ENCODE measurements at places on chromosomes 11 and 22. TPM values are rescaled to one million over a fixed set of nuclear protein-coding genes. Genes with fewer than 3 reads are reported as not detected.
A peak's percentile ranks its signal among the peaks of the same experiment; 100 is the strongest.

The RAC2 gene
- total RNA-seq, result 15.7 TPM

The SORL1 gene
- 38.3 TPM for total RNA-seq

The P2RX3 gene
- total RNA-seq, result not detected

- no peak overlapping the region for H3K27ac ChIP-seq
- DNase-seq, result no peak
- H3K27me3 ChIP-seq, result no peaks in the 10 kb centered on the region
- no peak overlapping the region for H3K4me3 ChIP-seq
Observed at GRCh38 chr11:7115780-7116179, 27.0 kb downstream of the RBMXL2 start.

GRCh38 chr11:85756401-85757200 is 54.3 kb downstream of the SYTL2 start:
- no peak for DNase-seq
- no peak overlapping the region for H3K27ac ChIP-seq
- H3K27me3 ChIP-seq, result no peaks in the 10 kb centered on the region
- H3K4me3 ChIP-seq, result no peak overlapping the region
- H3K4me1 ChIP-seq, result no peaks in the 10 kb centered on the region
- no peaks in the 10 kb centered on the region for H3K36me3 ChIP-seq

DNA sequence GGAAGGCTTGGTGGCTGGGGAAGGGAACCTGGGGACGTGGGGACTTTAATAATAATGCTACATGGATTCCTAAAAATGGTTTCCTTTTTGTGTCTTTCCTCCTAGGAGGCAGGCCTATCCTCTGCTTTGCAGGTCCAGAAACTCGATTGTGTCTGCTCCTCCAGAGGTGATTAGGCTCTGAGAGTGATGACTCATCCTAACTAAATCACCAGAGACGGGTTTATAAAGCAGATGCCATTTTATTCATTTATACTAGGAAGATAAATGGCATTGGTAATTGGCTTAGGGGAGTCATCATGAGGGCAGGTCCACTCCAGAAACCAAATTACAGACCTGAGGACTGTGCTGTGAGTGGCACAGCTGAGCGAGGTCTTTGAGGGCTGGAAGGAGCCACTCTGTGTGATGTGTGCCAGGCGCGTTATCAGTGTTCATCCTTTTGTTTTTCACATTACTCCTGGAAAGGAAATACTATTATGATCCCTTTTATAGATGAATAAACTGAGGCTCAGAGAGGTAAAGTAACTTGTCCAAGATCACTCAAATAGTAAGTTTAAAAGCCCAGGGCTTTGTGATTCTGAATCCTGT is 7.1 kb downstream of the NLRX1 start:
- no peak overlapping the region for H3K27ac ChIP-seq
- H3K4me3 ChIP-seq, result no peak overlapping the region
- DNase-seq, result no peak
- H3K27me3 ChIP-seq, result no peaks in the 10 kb centered on the region
- H3K4me1 ChIP-seq, result no peaks in the 10 kb centered on the region
- H3K36me3 ChIP-seq, result peaks cover 28% of the 10 kb centered on the region

DNA sequence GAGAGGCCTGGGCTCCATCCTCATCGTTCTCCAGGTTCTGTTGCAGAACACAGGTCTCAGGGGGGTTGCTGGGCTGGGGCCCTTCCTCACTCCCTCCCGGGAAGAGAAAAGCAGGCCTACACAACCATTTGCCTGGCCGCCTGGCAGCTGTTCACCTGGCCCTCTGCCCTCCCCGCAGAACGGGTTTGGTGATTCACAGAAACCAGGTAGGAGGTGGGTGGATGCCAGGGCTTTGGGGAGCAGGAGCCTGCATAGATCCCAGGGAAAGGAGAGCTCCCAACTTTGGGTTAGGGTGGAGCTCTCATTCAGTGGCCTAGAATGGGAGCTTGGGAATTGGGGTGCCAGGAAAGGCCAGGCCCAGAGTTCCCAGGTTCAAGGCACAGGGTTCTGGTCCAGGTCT is 995 bp downstream of the TMEM134 start:
- peak overlapping the region; percentile 78 for H3K27ac ChIP-seq
- H3K27me3 ChIP-seq, result no peaks in the 10 kb centered on the region
- DNase-seq, result no peak
- peak overlapping the region; percentile 87 for H3K4me3 ChIP-seq
- peaks cover 55% of the 10 kb centered on the region for H3K4me1 ChIP-seq
